Right lobe of liver (tissue), 6 donors: ENCODE measurements at places on chromosomes 7 and 10.
A peak's percentile ranks its signal among the peaks of the same experiment; 100 is the strongest.

- no peak for DNase-seq
Measured at GRCh38 chr7:120052884-120053382, 220.0 kb upstream of the KCND2 start.

DNA sequence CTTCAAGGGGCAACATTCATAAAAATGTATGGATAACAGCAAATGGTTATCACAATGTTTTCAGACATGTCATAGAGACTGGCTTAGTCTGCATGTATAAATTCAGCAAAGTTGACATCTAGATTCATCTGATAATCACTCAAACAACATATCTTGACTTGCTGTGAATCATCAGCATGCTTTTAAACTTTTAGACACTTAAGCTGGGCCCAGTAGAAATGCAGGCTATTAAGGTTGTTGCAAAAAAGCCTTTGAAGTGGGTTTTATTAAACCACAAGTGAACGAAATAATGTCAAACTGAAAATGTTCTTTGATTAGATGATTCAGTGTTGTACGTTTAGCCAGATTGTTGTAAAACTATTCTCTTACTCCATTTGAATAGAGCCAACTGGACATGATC is 759.6 kb downstream of the NXPH1 start:
- DNase-seq: no peak

DNA sequence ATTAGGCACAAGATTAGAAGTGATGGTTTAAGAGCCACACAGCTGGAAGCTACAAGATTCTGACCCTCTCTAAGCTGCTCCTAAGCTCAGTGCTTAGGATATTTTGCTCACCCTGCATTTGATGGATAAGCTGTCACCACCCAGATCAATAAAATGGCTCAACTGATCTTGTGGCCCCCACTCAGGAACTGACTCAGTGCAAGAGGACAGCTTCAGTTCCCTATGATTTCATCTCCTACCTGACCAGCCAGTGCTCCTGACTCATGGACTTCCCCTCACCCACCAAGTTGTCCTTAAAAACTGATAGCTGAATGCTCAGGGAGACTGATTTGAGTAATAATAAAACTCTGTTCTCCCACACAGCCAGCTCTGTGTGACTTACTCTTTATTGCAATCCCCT is 833.8 kb downstream of the GRID1 start:
- DNase-seq: no peak

DNA sequence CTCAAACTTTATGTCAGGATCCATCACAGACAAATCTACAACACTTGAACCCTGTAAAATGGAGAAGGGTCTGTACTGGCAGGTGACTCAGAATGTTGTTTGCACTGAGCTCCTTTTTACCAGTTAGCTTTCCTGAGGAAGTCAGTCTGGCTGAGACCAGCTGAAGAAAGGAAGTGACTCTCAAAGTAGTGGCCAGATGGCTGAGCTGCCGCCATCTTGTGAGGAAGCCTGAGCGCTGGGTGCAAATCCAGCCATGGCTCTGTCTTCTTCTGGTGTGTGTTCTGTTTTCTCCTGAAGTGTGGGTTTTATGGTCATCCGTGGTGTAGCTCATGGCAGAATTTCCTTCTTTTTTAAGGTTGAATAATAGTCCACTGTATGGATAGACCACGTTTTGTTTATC is 25.5 kb upstream of the ECHDC3 start:
- DNase-seq: no peak

DNA sequence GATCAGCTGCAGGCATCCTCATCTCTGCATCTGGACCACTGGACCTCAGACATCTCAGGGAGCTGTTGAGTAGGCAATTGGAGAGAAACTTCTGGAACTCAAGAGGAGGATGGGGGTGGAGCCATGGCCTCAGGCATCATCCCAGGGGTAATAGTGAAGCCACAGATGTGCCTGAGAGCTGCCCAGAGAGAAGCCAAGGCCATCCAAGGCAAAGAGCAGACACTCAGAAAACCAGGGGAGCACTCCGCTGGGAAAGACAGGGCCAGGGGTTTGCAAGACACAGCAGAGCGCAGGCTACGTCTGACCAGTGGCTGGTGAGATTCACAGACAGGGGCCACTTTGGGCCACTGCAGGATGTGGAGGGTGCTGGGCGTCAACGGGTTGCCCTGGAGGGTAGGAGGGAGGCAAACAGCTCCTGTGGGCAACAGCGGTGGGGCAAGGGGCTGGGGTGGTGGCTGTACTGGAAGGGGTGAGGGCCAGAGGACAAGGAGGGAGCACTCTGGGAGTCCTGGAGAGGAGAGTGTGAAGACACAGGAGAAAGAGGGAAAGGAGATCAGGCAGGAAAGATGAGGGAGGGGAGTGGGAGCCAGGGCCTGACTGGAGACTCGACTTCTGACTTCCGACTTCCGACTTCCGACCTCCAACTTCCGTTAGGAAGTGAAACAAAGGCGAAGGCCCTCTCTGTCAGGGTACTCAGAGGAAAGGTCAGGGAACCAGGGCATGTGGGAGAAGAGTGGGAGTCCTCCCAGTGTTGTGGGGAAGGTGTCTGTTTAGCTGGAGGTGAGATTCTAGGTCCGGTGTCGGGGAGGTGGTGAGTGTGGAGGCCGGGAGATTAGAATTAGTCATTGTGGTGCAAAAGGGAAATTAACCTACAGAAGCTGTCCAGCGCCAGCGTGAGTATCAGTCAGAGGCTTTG is 69.7 kb upstream of the ANTXRL start:
- DNase-seq: no peak

GRCh38 chr7:41809529-41809939 is 106.6 kb upstream of the INHBA start:
- no peak for DNase-seq

GRCh38 chr7:148286150-148286549 is 304.4 kb upstream of the C7orf33 start:
- no peak for DNase-seq

DNA sequence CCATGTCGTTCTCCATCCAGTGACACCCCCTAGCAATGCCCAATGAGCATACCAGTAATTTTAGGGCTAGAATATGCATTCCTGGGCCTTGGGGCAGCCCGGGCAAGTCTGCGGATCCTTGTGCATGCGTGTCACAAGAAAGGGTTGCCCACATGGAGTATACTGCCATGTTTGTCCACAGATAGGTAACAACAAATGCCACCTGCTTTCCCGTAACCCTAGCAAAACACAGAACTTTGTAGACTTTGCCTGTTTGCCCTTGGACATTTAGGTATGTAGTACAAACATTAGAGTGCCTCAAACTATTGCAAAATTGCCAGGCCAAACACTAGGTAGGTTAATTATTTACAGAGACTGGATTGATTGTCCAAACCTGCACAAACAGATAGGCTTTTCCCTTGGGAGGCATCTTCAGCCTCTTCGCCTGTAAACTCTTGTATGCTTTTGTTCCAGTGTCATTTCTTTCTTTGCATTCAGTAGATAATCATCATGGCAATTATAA is 117.0 kb downstream of the ADCY1 start:
- peak; percentile 81 for DNase-seq

GRCh38 chr7:2559283-2559950 is 638 bp downstream of the IQCE start:
- DNase-seq: peak; percentile 58

DNA sequence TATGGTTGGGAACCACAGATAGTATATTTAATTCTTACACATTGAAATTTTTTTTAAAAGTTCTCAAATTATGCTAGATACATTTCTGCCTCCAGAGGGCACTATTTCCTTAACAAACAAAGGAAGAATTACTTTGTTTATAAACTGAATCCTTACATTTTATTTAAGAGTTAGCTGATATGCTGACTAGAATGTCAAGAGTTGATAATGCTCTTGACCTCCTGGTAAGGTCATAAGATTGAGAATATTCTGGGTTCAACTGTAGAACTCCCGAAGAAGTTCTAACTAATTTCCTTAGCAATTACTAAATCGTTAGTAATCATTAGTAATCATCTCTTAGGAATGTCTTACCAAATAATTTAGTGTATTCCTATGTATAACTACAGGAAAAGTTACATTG is 95.3 kb upstream of the CYP26C1 start:
- DNase-seq: no peak

GRCh38 chr7:74292757-74293576 is 3.8 kb downstream of the CLIP2 start:
- peak; percentile 50 for DNase-seq

GRCh38 chr10:60883187-60883586 is 60.8 kb downstream of the RHOBTB1 start:
- no peak for DNase-seq

DNA sequence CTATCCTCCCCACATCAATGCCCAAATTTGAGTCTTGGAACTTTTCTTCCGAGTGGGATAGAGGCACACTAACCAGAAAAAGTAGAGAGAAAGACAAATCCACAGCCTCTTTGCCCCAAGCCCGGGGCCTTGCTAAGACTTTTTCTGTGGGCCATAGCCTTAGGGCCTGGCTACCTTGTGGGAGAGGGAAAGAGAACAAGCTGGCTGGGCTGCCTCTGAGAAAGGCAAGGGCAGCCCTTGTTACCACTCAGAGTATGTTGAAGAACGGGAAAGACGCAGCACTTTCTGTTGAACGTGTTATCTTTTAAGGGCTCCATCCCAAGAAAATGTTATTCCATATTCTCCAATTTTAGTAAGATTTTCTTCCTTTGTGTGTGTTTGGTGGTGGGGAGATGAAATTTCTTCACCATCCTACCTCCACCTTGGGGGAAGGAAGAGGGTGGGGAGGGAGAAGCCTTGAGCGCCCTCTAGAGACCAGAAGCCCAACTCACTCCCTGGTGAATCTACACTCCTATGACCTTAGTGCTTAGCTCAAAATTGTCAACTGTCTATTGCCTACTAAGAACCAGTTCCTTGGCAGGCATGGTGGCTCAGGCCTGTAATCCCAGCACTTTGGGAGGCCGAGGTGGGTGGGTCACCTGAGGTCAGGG is 3.9 kb upstream of the NRF1 start:
- no peak for DNase-seq

DNA sequence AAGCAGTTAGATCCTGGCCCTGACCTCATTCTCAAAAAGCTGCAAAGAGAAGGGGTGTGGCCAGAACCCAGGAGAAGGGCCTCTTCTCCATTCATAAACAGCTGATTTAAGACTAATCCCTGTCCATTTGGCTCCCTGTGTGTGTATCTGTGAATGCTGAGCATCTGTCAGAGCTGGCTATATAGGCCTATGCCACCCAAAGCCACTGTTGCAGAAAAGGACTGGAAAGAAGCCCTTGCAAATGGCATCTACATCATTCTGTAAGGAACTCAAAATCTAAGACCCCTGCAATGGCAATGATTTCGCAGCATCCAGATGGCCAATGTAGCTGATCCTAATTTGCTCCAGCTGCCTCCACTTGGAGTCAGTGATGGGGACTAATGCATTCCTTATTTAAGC is 384.5 kb downstream of the KCNMA1 start:
- no peak for DNase-seq

DNA sequence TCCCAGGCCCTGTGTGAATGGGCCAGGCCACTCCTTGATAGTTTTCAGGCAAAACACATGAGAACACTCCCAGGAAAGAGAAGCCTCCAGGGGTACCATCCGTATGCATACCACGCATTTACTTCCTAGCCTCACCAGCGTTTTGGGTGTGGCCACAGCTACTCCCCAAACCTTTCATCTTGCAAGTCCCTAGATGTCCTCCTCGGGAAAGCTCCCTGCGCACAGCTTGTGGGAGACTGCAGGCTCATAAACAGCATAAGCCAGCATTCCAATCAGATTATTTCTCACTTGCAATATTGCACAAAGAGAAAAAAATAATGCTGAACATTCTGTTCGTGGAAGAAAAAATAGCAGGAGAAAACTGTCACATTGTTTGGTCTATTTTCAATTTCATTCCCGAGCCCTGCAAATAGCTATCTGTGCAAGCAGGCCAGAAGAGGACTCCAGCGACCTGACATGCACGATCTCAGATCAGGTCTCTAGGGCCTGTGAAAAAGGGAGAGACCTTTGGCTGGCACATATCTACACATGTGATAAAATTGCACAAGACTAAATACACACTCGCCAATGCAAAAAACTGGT is 175.6 kb downstream of the PLXNA4 start:
- DNase-seq: peak; percentile 66

- DNase-seq: no peak
Measured at GRCh38 chr7:144011458-144012230, 11.5 kb downstream of the OR6B1 start.

- no peak for DNase-seq
Measured at GRCh38 chr10:124743191-124744101, 732 bp downstream of the FAM53B start.

- DNase-seq: no peak
Measured at GRCh38 chr10:62244785-62245467, 23.7 kb downstream of the RTKN2 start.

GRCh38 chr10:122663516-122664130 is 36.0 kb downstream of the C10orf120 start:
- no peak for DNase-seq

- no peak for DNase-seq
Measured at GRCh38 chr7:84060000-84060399, 134.6 kb downstream of the SEMA3A start.

- DNase-seq: no peak
Measured at GRCh38 chr7:107130487-107131220, 38.1 kb upstream of the HBP1 start.

- DNase-seq: no peak
Measured at GRCh38 chr7:129578829-129579228, 32.7 kb upstream of the NRF1 start.

- DNase-seq: no peak
Measured at GRCh38 chr10:80186364-80187012, 18.8 kb downstream of the ANXA11 start.

DNA sequence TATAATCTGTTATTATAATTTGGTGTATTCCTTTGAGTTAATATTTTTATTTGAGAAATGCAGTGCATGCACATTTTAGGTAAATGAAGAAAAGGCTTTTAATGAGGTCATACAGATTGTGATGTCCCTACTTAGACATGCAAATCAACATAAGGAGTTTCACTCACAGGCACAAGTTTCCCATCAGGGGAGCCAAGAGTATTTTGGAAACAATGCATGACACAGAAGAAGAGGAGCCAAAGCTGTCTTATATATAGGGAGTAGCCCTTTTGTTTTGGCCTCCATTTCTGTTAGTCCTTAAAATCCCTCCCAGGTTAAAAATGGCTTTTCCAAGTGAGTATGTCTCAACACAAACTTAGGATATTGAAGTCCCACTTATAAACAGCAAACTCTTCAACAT is 703.4 kb upstream of the ANKRD30A start:
- DNase-seq: no peak

DNA sequence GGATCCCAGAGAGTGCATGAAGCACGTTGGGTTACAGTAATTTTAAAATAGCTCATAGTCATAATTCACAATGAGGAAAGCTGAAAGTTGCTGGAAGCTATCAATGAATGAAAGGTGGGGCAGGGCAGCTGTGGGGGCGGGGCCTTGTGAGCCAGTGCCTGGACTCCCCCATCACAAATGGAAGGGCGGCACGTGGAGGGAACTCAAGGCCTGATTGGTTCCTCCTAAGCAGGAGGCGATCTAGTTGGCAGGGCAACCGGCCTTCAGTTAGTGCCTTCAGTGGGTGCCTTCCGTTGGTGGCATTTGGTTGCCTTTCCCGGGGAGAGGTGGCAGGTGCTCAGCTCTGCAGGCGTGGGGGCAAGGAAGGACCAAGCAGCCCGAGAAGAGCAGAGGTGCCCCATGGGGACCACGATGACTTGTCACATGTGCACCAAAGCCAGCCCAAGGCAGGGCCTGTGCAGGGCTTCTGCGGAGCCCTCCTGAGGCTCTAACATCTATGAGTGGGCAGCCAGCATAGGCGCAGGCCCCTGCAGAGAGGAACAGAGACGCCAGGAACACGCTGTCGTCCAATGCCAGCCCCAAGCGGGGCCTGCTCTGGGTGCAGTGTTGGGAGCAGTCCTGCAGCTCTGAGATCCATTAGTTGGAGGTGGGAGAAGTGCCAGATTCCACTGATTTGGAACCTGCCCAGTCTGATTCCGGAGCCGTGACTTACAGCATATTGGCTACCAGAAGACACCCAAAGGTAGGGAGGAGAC is 59.8 kb upstream of the PDSS1 start:
- DNase-seq: no peak
